Karpas-422 (cell line): ENCODE measurements at places on chromosomes 5 and 9.

DNA sequence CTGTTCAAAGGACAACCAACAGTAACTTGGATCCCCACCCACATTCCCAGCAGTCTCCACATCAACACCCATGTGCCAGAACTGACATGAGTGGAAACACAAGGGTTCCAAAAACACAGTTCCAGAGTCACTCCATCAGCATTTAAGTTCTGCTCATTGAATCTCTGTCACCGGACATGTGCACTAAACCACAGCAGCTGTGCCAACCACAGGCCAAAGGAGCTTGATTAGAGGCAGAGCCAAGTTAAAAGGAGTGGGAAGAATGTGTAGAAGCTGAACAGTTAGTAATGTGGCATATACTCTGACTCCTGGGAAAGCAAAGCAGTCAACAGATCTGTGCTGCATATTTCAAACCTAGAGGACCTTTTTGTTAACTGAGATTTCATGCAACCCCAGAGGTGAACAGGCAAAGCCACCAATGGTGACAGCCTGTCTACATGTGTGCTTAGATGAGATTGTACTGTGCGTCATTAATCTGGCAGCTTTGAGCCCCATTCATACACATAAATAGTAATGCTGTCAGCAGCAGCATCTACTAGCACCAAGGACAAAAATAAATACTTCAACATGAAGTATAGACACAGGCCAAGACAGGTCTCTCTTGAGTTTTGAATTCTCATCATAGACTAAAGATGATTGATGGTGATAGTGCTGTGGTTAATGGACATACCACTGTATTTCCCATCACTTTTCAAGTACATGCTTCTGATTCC lies 16.4 kb upstream of the FST start:
- DNase-seq = no peak

DNA sequence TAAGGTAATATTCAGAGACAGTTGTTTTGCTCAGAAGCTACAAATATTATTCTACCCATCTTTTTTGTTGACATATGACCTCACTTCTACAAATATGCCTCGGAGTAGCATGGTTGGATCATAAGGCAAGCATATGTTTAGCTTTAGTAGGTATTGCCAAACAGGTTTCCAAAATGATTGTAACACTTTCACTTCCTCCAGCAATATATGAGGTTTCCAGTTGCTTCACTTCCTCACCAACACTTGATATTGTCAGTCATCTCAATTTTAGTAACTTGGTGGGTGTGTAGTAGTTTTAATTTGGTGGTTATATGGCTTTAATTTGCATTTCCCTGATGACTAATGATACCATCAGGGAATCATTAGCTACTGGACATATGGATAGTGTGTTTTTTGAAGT lies 46.7 kb downstream of the TNFSF8 start:
- peak; percentile 84 for DNase-seq

- no peak for DNase-seq
Measured at GRCh38 chr5:132291026-132291425, 3.2 kb upstream of the SLC22A4 start.

DNA sequence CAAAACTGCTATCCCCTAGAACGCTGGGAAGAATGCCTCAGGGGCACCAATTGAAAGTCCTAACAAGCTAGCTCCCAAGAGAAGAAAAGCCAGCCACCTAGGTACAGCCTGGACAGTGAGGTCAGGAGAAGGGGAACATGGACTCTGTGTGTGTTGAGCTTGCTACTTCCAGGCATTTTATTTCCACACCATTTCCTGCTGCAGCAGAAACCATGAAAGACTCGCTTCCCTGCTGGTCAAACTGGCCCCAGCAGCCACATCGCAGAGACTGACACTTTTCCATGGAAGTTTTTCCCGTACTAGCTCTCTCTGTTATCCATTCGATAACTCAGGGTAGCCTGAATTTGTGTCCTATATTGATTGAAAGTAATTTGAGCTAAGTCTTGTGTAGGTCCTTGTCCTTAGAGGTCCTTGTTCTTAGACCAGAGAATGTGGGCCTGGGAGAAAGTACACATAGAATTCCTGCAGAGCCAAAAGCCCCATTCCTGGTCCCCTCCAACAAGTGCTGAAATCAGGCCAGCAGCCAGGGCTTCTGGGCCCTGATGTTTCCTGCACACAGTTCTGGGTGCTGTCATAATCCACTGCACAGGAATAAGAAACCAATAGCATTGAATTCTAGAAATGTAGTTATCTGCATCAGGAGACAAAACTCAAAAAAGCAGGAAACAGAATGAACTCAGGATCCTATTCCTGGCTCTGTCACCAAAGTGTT lies 96.6 kb downstream of the BRINP1 start:
- no peak for DNase-seq

GRCh38 chr9:137222190-137223077 lies at the start of gene RNF208:
Gene RNF208, minus strand, starts transcription at chr9:137222240. Its CDS starts 1,028 bp downstream, at chr9:137221212.
- no peak for DNase-seq

DNA sequence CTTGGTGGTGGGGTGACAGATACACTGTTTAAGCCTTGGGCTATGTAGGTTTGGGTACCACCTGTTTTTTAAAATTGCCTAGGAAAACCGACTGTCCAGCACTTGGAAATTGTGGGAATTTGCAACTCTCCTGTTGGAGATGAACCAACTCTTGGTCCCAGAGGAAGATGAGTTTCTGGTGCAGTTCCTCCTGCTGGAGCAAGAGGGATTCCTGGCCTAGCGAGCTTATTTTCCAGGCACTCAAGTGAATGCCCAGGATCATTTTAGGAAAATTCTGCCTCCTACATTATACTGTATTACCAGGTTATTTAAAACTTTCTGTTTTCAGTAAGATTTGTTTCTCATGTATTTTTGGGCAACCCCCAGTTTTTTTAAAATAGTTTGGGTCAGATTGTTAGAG lies 33.7 kb downstream of the AP3S1 start:
- no peak for DNase-seq

DNA sequence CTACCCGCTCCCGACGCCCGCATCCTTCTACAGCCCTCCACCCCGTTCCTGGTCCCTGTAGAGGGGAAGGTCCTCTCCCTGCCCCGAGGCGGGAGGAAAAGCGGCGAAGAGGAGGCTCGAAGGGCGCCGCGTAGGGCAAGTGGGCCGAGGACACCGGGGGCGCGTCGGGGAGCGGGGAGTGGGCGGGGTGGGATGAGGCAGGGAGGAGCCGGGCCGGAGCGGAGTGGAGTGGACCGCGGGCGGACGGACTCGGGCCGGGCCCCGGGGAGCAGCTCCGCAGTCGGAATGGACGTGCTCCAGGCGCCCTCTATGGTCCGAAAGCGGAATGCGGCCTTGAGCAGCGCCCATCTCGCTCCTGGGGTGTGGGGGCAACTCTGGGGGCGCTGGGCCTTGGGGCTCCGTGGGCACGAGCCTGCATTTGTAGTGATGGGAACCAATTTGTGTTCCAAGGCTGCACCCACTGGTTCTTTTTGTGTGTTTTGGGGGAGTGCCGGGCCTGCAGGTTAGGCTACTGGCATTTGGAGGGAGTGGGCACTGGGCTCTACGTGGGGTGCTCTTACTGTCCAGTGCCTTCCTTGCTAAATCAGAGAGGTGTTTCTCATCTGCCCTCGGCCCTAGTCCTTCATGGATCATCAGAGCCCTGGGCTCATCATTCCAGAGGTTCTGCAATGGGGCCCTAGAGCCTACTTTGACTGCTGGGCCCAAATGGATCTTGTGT lies 7.3 kb downstream of the IRX1 start:
- no peak for DNase-seq

DNA sequence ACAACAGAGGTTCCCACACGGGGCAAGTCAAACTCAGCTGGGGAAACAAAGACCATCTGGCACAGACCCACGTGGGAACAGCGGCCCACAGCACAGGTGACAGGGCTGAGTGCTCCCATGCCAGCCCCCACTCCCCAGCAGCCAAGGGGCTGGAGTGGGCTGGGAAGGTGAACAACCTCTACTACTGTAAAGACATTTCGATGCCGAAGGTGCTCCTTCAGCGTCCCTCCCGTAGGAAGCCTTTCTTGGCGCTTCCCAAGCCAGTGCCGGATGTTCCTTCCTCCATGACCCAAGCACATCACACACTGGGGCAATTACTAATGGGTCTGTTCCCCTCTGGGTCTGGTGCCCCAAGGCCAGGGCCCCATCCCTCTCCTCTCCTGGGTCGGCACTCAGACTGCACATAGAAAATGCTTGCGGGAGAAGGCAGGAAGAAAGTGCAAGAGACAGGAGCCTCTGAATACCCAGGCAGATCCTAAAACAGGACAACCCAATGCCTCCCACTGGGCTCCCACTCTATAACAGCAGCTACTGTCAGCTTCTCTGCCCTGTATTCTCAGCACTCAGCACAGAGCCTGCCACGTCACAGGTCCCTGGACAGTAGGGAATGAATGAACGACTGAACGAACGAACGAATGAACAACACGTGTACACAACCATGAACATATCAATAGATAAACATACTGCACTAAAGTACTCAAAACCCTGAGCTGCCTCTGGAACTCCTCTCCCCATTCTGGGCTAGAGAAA lies 77.0 kb upstream of the LRRTM2 start:
- no peak for DNase-seq

GRCh38 chr5:169300468-169301385 lies at the start of gene SLIT3:
Gene SLIT3, minus strand, starts transcription at chr5:169301139. Its CDS starts 430 bp downstream, at chr5:169300709.
- DNase-seq = no peak

DNA sequence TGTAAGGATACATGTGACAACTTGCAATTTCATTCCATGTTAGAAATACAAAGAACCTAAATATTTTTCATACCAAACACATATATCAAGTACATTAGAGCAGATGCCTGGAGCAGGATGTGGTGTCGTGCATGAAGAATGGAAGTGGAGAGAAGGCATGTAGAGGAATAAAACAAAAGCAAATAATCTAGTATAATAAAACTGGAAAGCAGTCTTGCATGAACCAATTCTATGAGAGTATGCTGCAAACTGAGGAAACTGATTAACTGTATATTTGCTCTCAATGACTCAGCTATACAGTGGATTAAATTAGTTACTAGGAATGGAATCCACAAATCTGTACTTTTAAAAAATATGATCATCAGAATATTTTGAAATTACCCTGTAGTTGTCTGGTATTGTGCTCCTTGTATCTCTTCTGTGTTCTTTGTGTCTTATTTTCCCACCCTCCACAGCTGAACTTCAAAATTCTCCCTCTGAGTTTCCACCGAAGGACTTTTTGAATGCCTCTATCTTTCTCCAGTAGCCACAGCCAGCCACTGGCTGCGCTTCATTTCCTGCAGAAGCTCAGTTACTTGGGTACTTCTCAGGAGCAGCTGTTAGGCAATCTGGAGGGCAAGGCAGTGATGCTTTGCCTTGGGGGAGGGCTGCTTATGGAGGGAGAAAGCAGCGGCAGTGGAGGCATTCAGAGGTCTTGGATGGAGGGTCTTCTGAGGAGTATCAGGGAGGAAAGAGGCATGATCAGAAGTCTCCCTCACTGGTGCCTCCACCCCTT lies 608.0 kb downstream of the BRINP1 start:
- DNase-seq = no peak

DNA sequence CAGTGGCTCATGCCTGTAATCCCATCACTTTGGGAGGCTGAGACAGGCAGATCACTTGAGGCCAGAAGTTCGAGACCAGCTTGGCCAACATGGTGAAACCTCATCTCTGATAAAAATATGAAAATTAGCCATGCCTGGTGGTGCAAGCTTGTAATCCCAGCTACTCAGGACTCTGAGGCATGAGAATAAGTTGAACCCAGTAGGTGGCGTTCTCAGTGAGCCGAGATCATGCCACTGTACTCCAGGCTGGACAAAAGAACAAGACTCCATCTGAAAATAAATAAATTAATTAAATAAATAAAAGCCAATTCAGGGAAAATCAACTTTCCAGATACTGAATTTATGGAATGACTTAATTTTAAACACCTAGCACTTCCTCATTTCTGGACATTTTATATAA lies 1722.1 kb downstream of the MAT2B start:
- no peak for DNase-seq

DNA sequence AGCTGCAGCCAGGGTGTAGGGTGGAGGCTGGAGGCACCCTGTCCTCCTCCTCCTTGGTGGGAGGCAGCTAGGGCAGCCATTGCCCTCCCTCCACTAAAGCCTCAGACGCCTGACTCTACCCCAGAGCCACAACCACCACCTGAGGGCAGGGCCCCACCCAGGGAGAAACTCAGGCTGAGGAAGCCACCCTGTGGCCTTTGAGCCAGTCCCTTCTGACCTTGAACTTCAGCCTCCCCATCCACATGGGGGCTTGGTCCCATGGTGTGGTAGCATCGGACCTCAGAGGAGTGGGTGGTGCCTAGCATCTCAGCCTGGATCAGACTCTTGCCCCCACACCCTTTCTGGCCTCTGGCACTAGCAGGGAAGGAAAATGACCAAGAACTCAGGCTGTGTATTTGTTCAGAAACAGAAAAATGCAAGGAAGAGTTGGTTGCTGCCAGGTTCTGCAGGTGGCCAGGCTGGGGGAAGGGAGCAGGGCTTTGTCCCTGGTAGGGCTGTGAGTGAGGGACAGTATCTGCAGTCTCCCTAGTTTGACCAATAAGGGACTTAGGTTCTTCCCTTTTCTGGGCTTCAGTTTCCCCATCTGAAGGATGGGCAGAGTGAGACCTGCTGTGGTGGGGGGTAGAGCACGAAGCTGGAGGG lies 3.2 kb downstream of the DAB2IP start:
- no peak for DNase-seq

GRCh38 chr5:143251190-143251589 lies 152.3 kb downstream of the NR3C1 start:
- no peak for DNase-seq
